ENCODE measurements at places on chromosomes 2 and 18. TPM values are rescaled to one million over a fixed set of nuclear protein-coding genes. Genes with fewer than 3 reads are reported as not detected.

Gene ALPG
- not detected for total RNA-seq

Gene SRBD1
- total RNA-seq: 11.6 TPM

Gene LBH
- 351 TPM for total RNA-seq

GRCh38 chr2:20455076-20455587 lies 8.3 kb downstream of the RHOB start:
- DNase-seq: no peak

DNA sequence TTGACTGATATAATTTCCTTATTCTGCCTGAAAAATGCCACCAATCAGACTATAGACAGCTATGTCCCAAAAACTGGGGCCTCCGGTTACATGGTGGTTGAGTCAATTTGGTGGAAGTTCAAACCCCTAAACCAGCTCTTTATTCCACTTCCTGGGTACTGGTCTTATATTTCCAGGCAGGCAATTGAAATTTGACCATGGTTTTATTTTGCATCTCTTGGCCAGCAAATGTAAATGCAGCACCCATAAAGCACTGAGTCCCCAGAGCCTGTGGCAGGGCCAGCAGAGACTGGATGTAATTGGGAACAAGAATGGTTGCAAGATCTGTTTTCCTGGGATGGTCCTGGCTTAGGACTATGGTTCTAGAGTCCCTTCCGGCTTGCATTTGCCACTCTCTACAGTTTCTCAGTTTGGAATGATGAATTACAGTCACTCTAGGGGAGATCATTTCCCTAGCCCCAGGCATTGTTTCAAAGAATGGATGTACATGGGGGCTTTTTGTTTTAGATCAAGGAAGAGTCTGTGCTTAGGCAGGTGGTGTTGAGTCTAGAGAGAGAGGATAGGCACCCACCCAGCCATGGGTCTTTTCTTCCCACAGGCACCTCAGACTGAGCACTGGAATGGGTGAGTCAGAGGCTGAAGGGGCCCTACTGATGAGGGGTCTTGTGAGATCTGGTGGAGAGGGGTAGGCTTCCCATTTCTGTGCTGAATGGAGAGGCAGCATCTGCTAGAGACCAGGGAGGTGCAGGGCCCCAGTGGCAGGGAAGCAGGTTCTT lies 108.4 kb upstream of the CDC42EP3 start:
- no peak for DNase-seq

GRCh38 chr2:218852911-218853667 lies 6.5 kb upstream of the WNT6 start:
- peak; percentile 62 for DNase-seq

GRCh38 chr2:22449696-22450095 lies 935.3 kb upstream of the KLHL29 start:
- no peak for DNase-seq

Measured in fibroblast of lung (primary cell).